Naive thymus-derived CD4-positive, alpha-beta T cell (primary cell): ENCODE measurements at places on chromosomes 16 and 17.

GRCh38 chr16:23847251-23847650 lies 11.5 kb downstream of the PRKCB start:
- no peak for DNase-seq

DNA sequence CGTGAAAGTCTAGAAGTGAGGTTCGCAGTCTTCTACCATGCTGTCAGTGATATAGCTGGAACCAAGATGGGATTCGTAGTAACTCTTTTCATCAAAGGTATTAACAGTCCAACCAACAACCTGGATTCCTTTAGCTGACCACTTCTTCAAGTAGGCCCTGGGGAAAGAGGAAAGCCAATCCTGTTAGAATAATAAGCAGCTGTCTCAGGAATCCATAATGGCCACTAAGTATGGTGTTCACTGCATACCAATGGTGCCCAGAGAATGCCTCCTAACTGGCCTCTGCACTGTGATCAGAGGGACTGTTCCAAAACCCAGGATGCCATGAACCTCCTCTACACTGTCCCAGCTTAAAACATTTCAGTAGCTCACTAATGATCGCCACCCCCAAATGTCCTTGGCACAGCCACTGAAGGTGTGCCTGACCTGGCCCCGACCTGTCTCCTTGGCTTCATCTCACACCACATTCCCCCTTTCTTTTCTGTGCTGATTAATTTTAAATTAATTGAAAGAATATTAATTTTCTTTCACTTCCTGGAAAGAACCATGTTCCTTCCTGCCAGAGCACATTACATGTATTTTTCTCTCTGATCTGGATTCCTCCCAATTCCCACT lies 18.3 kb downstream of the GDE1 start:
- no peak for DNase-seq

- no peak for DNase-seq
Observed at GRCh38 chr17:6463616-6464445, 19.6 kb downstream of the PIMREG start.

DNA sequence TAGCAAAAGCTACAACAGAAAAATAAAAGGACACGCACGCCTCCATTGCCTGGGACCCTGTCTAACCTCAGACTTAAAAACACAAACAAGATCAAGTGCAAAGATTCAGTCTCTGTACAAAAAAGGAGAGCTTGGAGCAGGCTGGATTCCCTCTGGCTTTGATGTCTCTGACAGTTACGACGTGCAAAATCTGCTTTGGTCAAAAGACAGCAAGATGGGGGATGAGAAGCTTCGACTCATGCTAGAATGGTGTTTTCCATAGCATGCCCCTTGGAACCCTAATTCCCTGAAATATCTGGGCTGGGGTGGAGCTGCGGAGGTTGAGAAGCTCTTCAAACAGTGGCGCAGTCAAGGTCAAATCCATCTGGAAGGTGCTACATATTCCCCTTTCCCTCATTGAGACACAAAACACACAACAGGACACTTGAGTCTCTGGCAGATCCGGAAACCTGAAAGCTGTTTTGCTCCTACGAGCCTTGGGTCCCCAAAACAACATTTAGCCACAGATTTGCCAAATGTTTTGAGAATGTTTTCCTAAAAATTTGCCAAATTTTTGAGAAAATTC lies 9.1 kb downstream of the MYH11 start:
- DNase-seq: no peak

- no peak for DNase-seq
Observed at GRCh38 chr17:56624309-56624708, 30.8 kb downstream of the NOG start.

DNA sequence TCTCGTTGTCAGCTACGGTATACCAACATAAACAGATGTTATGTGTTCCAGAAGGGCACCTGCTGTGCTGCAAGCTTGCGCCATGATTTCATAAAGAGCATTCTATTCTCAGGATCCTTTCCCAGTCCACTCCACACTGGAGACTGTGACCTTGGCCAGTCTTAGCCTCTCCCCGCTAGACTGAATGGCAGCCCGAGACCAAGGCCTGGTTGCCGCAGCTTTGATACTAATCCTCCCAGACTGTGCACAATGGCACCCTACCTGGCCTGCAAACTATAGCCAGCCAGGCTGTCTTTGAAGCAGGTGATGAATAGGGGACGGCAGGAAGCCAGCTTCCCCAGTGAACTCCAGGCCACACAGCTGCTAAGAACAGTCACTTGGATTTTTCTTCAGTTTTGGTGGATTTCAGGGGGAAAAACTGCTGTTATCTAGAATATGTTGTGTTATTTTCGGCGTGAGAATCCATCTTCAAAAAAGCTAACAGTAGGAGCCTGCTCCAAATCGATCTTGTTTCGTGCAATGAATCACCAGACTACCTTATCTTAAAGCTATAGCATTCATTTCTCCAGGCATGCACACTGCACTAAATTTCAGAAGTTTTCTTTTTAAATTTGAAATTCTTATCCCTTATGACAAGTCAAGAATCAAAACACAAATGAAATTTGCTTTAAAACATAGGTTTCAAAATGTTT lies 289.0 kb downstream of the CEP112 start:
- DNase-seq: no peak

- no peak for DNase-seq
Observed at GRCh38 chr16:52569701-52570100, 22.8 kb upstream of the TOX3 start.

GRCh38 chr17:78532922-78533640 lies 44.1 kb downstream of the DNAH17 start:
- DNase-seq: no peak

DNA sequence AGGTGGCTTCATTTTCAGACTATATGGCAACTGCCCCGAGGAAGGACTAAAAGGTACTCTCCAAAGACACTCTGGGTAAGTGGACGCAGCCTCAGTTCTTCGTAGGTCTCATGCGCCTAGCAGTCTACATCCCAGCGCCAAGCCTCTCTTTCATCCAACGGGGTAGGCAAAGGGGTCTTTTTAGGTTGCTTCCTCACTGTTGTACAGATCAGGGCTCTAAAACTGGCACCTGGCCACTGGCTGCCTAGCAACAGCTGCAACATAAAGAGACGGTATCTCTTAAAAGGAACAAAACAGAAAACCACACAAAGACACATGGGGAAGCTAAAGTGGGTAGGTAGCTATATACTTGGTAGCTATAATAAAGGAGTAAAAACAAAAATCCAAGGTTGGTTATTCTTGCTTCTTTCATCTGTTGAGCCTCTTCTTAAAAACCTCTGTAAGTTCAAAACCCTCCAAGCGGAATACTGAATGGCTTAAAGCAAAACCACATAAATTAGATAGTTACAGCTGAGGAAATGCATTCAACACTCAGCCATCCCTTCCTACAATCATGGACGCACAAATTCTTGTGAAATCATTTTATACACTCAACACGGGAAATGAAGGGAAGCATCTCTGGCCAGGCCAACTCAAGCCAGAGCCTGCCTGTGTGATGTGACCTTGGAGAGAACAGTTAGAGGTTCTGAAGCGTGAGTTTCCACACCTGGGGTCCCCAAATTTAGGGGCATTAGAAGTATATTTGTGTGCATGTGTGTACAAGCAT lies 22.7 kb downstream of the CYTH1 start:
- DNase-seq: peak; percentile 93

DNA sequence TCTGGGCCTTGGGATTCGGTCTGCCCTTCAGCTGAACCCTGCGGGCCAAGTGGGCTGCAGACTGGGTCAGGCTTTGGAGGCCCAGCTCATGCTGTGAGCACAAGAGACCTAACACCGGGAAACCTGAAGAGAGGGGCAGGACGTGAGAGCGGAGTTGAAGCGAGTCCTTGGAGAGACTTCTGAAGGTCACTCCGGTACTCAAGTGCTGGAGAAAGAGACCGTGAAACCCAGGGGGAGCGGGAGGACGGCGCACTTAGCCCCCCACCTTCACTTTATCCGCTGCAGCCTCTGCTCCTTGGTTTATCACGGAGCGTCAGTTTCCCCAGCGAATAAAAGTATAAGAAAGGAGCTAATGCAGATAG lies 361 bp downstream of the UQCRC2 start:
- DNase-seq: no peak

DNA sequence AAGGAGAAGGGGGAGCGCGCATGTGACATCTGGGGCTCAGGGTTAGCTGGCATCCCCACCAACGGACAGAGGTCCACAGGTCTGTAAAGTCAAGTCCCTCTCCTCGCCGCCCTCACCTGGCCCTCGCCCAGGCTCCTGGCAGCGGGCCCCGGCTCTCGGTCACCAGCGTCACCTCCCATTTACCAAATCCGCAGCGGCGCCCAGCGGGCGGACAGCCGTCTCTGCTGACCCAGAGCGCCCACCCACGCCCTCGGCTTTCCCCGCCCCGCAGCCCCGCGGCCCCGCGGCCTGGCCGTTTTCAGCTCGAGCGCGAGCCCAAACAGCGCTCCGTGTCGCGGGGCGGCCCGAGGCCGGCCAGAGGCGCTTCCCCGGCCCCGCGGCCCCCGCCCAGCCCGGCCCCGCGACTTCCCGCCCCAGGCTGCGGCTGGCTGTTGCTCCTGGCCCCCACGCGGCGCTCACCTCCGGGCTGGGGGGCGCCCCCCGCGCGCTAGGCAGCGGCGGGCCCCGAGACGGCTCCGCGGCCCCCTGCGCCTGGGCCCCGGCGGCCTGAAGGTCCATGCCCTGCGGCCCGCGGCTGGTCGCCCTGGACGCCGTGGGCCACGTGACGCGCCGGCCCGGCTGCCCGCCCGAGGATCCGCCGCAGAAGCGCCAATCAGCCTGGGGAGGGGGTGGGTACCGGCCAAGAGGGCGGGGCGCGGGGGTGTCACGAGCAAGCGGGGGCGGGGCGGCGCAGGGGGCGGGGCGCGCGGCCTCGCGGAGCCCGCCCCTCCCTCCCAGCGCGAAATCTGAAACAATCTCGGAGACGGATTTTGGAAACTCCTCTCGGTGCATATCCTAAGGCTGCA lies at the start of gene COPRS:
Gene COPRS (minus strand): TSS at position 603 of the 845 bp plus-strand sequence. CDS start 45 bp downstream, at position 558.
- peak; percentile 74 for DNase-seq

GRCh38 chr16:2701713-2702437 lies 18.1 kb downstream of the PRSS27 start:
- no peak for DNase-seq

GRCh38 chr17:5758651-5759050 lies 174.3 kb upstream of the NLRP1 start:
- DNase-seq: no peak

DNA sequence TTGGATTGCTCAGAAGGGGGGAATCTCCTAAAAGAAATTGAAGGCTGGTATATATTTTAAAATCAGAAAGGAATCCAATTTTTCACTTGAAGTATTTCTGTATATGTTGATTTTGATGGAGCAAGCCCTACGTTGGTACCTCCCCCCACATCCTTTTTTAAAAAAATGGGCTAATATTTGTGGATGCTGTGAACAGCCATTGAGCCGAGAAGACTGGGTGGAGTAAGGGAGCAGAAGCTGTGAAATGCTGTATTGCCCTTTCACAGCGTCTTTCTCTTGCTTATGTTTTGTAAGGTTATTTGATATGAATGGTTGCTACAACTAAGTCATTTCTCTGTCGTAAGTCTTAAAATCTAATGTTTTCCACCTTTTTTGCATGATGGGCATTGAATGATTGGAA lies 2.3 kb downstream of the PAFAH1B1 start:
- DNase-seq: no peak

DNA sequence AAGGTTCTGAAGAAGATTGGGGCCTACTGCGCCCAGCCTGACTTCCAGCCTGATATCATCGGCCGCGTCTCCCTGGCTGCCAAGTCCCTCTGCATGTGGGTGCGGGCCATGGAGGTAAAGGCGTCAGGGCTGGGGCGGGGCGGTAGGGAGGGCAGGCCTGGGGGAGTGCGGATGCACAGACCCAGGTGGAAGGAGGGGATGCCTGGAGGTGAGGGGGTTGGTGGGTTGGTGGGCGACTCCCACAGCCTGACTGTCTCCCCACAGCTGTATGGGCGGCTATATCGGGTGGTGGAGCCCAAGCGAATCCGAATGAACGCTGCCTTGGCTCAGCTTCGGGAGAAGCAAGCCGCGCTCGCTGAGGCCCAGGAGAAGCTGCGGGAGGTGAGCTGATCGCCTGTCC lies 26.8 kb upstream of the KDM6B start:
- DNase-seq: no peak

- no peak for DNase-seq
Observed at GRCh38 chr16:81831722-81832126, 52.6 kb downstream of the PLCG2 start.

- no peak for DNase-seq
Observed at GRCh38 chr17:62794666-62794971, 13.5 kb downstream of the MARCHF10 start.

DNA sequence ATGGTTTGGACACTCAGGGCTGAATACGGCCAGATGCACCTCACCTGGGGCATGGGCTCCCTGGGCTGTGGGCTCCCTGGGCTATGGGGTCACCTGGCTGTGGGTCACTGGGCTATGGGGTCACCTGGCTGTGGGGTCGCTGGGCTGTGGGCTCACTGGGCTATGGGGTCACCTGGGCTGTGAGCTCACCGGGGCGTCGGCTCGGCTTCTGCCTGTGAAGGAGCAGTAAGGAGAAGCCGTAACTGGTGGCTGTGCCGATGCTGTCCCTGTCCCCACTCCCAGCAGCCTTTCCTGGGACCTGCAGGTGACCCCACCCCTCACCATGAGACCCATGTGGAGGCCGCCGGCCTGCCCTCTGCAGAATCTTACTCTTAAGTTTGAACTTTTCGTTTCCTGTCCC lies 1.9 kb upstream of the PERCC1 start:
- no peak for DNase-seq

GRCh38 chr17:57953705-57954396 lies 1.4 kb downstream of the CUEDC1 start:
- no peak for DNase-seq

- DNase-seq: no peak
Observed at GRCh38 chr17:81400996-81401722, 5.9 kb downstream of the BAHCC1 start.

DNA sequence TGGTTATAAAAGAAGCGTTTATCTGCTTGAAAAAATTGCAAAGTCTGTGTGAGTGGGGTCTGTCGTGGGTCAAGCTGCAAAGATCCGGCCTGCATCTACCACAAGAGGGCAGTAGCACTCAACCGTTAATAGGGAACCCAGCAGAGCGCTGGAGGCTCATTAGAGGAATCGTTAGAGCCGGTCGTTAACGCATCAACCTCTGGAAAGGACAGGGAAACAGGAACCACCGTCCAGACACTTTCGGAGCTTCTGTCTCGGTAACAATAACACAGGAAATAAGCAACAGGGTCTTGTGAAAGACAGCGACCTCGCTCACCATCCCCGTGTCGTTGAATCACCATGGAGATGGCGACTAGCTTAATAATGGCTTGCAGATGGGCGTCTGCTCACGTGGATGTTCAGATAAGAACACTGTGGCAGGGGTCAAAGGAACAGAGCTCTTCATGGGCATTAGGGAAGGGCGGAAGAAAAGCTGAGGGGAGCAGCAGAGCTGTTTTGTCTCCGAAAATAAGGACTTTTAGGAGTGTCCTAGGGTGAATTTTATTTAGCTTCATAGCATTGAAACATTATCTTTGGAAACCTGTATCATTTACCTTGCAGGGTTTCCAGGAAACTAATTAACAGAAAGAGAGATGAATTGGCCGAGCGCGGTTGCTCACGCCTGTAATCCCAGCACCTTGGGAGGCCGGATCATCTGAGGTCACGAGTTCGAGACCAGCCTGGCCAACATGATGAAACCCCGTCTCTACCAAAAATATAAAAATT lies 11.9 kb upstream of the NSRP1 start:
- DNase-seq: peak; percentile 50

- DNase-seq: peak; percentile 71
Observed at GRCh38 chr16:4402439-4403132, 13.8 kb downstream of the CORO7 start.
